ENCODE measurements at places on chromosomes 5 and 9.
A peak's percentile ranks its signal among the peaks of the same experiment; 100 is the strongest.

GRCh38 chr9:16278326-16278999 lies 592.0 kb downstream of the BNC2 start:
- DNase-seq, result no peak

DNA sequence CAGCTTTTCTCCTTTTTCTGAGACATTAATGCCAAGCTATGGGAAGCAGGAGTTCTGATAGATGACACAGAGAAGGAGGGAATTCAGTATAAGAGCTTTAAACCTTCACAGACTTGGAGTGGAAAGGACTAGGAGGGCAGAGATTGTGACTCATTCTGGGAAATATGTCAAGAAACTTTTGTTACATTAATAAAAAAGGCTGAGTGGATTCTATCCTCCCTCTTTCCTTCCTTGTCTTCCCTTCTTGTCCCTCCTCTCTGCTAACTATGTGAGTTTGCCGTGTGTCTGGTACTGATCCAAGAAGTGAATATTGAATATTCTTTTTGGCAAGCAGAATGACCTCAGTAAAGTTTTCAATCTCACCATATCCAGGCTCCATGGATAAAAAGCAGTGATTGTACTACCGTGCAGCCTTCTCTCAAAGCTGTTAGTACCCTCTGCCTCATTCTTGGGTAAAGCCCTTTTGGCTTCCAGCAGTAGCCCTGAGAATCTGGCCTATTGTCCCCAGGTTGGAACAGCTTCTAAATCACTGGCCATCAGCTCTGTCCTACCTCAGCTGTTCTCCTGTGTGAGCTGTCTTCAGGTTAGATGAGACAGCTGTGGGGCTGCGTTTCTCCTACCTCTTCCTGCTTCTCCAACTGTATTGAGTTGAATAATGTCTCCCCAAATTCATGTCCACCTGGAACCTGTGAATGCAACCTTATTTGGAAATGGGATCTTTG lies 73.9 kb downstream of the ATG10 start:
- DNase-seq, result no peak

GRCh38 chr5:95826949-95827891 lies 4.7 kb upstream of the GLRX start:
- DNase-seq, result no peak

GRCh38 chr5:142405814-142406395 lies 81.1 kb upstream of the SPRY4 start:
- no peak for DNase-seq

DNA sequence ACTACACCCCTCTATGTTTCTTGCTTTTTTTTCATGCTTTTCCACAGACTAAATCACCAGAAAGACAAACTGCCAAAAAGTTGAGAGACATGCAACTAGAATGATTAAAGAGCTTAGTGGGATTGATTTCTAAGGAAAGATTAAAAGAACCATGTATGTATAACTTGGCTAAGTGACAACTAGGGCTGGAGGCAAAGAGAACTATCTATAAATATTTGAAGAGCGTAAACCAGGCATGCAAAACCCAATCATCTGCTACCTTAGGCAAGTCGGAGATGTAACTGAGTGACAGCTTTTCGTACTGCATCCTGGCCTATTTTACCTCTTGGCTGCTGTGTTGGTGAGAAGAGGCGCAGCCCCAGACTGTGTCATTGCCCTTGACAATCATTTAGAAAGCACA lies 121.0 kb upstream of the TLX3 start:
- no peak for DNase-seq

DNA sequence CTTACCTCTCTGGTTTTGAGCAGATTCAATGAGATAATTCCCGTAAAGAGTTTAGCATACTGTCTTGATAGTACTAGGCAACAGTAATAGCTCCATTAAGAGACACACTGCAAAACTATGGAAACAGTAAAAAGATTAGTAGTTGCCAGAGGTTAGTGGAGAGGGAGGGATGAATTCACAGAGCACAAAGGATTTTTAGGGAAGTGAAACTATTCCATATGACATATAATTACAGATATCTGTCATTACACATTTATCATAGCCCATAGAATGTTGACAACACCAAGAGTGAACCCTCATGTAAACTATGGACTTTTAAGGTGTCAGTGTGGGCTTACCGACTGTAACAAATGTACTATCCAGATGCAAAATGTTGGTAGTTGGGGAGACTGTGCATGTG lies 176.4 kb upstream of the PLCXD3 start:
- DNase-seq, result no peak

DNA sequence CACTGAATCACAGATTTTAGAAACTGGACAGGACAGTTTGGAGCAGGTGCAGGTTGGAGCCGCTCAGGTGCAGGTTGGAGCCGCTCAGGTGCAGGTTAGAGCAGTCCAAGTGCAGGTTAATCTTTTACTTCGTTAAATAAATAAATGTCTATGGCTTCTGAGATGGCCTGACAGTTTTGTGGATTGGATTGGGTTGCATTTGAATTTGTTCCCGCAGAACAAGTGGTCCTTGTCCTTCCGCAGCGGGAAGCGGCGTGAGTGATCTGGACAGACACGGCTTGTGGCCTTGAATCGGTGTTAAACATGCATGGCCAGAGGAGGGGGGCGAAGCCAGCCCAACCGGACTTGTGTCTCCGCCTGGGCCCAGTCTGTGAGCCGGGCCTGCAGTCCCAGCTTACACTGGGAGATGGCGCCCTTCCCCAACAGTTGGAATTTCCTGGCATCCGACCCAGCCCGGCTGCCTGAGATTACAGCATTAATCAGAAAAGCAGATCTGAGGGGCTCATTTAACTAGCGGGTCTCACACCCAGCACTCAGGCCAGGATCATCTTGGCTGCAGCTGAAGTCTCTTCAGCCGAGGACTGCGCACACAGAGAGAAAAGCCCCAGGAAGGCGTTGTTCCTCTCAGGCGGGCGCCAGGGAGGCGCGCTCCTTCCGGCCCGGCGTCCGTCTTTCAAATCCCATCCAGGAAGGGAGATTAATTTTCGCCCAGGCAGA lies 1.5 kb upstream of the OLFM1 start:
- DNase-seq, result peak; percentile 65

- peak; percentile 36 for DNase-seq
Observed at GRCh38 chr9:100505564-100506159, 32.7 kb downstream of the TMEFF1 start.

DNA sequence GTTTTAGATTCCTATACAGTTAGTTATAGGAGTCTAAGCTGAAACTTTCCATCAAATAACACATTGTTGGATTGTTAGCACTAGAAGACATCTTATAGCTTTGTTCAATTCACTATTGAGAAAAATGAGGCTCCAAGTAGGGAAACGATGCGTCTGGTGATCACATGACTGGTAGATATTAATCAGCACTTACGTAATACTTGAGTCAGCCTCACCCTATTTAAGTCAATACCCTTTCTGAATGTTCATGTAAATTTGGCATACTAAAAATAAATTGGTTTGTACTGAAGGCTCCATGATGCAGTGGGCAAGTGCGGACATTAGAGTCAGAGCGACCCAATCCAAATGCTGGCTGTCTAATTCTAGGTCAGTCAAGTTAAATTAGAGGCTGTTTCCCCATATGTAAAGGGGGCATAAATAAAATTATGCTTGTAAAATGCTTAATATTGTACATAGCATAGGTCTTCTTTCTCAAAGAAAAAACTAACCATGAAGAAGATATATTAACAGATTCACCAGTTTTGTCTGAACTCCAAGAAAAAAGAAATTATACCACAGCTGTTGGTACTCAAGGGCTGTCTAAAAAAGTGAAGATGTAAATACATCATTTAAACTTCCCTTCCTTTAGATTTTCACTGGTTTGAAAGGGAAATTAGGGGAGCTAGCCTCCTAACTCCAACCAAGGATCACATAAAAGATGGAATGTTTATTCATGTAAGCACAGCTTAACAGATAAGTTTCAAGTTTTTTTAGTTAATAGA lies 406.6 kb upstream of the TLE4 start:
- no peak for DNase-seq

DNA sequence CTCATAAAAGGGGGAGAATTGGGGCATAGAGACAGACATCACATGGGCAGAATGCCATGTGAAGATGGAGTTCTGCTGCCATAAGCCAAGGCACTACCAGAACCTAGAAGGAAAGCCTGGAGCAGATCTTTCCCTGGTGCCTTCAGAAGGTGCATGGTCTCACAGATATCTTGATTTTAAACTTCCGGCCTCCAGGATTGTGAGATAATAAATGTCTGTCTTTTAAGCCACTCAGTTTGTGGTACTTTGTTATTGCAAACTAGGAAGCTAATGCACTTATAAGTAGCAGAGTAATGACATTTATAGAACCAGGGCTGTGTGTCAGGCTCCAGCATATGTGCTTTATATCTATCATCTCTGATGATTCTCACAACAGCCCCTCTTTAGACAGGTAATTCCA lies 130.4 kb downstream of the ASTN2 start:
- no peak for DNase-seq

DNA sequence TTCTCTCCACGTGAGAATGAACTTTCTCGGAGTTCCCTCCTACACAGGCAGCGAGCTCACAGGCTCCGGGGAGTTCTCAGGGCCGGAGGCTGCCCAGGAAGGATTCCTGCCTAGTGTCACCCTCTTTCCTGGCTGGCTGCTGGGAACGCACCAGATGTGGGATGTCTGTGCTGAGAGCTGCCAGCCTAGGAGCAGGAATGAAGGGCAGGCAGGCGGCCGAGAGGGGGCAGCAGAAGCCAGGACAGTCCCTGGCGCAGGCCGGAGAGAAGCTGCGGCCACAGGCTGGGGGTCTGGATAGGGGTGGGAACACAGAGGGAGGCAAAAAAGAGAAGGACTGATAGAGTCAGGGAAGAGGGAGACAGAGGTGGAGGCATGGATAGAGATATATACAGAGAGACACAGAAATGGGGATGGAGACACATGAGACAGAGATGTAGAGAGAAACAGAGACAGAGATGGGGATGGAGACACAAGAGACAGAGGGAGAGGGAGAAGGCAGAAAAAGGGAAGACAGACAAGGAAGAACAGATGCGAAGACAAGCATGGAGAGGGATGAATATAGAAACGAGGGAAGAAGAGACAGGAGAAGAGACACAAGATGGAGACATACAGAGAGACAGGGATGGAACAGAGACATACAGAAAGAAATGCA lies 25.3 kb upstream of the ENHO start:
- DNase-seq, result peak; percentile 73

- no peak for DNase-seq
Observed at GRCh38 chr5:102733534-102733933, 21.6 kb upstream of the PAM start.

GRCh38 chr5:155649666-155650065 lies 636.1 kb downstream of the KIF4B start:
- DNase-seq, result no peak

GRCh38 chr5:2832394-2832793 lies 80.9 kb upstream of the IRX2 start:
- DNase-seq, result no peak

DNA sequence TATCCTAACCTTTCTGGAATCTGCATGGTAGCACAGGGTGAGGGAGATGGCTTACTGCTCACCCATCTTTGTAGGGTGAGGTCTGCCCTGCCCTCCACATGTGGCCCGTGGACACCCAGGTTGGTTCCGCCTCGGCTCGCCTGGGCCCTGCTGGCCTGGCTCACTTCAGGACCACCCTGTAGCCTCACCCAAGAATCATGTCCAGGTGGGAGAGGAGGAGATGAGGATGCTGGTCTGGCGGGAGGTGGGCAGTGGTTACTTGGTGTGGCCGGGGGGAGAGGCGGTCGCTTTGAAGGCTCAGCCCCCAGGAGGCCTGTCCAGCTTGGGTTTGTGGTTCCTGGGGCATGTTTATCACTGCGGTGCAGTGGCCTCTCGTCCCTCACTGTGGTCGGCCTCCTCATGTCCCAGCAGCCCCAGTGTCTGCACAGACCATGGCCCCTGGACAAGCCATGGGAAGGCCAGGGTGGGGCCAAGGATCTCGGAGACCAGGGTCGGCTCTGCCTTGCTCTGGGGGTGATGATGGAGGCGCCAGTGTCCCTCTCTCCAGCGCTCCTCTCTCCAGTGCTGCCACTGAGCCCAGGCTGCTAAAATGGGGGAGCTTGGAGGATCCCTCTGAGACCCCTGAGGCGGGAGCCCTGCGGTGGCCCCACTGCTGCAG lies 4.6 kb downstream of the OBP2B start:
- no peak for DNase-seq

DNA sequence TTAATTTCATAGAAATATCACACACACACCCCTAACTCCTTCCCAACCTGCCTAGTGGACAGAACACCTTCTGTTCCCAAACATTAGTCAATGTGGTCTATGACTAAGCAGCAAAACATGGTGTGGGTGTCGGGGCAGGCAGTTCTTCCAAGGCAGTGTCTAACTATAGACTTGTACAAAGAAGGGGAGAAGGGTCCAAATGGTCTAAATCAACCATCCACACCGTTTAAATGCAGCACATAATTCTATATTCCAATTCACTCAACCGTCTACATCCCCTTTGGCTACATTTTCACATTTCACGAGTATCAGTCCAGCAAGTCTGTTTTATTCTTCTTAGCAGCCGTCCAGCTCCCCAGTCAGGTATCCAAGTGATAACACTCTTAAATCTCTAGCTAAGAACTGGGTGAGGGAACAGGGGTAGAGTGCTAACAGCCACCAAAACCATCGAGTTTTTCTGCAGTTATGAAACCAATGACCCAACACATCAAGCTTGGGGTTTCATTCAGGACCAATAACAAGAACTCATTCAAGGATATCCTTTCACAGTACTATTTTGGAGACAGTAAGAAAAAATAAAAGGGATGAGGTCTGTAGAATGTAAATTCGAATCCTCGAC lies 3.3 kb downstream of the ZNF608 start:
- DNase-seq, result no peak

GRCh38 chr9:120729791-120730241 lies 15.5 kb upstream of the MEGF9 start:
- no peak for DNase-seq

GRCh38 chr9:17075758-17076485 lies 58.9 kb upstream of the CNTLN start:
- no peak for DNase-seq

DNA sequence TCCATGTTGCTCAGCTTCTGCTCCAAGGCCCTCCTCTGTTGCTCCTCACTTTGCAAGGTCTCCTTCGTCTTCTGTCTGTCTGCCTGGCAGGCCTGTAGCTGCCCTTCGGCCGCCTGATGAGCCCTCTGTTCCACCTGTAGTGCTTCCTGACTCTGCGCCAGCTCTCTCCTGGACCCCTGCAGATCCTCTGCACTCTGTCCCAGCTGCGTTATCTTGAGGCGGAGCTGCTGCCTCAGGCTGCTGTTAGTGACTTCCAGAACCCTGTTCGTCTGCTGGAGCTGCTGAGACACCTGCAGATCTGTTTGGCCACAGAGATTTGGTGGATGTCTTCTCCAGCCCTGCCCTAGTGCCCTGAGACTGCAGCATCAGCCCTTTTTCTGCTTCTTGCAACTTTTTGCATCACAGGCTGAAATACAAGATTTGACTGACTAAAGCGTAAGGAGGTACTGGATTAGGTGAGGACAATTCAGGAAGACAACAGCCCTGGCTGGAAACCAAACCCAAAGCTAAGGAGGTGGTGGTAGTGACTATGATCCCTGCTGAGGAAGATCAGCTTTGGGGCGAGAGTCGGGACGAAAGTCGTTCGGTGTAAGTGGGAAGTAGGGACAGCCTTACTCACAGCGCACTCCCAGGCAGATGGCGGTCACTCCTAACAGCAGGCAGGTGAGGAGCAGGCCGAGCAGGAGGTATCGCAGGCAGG lies 2.1 kb downstream of the CD72 start:
- DNase-seq, result no peak

Data from GM10248 (cell line).